ENCODE measurements at places on chromosomes 16 and 17.

DNA sequence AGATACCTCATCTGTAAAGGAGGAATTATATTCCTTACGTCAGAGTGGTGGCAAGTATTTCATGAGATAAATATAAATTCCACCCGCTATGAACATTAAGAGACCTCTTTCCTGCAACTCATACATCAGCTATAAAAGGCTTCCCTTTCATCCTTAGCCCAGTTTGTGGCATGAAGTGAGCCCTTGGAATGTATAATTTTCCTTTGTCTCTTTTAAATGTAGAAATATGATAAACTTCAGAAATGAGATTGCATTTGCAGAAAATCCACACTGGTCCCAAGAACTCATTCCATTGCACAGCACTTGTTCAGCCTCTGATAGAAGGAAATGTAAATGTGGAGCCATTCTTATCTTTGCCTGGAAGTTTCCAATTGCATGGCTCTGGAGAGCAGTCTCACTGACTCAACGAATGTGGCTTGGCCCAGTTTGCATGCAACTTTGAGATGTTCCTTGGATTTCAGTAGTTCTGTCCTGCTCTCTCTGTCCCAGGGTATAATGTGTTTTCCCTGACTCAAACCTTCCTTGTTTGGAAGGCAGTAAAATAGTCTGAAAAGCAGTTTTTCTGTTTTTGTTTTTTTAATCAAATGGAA, 746.4 kb downstream of the CDH11 start:
- no peak for DNase-seq

DNA sequence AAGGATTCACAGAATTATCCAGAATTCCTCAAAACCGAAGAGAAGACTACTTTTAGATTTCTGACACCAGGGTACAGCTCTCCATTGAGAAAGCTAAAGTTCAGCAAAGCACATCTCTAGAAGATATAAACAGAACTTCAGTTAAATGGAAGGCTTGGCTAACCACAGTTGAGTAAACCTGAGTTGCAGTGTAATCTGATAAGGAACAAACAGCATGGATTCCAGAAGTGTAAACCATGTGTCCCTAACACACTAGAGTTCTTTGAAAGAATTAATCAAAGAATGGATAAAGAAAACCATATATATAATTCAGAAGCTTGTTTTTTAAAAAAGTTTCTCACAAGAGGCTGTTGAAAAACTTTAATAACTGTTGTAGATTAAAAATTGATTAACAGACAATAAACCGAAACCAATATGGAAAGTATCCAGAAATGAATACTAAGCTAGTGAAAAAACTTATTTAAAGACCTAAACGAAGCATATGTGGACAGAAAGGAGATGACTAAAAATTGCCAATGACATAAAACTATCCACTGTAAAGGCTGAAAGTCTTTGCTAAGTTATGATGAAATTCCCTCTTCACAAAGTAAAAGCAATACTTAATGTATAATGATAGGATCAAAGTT, 4.3 kb downstream of the RNF43 start:
- DNase-seq = no peak

GRCh38 chr17:49576088-49576916, 631 bp downstream of the NXPH3 start:
- DNase-seq = no peak

- peak; percentile 31 for DNase-seq
Measured at GRCh38 chr17:57946798-57947358, 8.3 kb downstream of the CUEDC1 start.

- DNase-seq = no peak
Measured at GRCh38 chr17:11308531-11308930, 67.5 kb downstream of the SHISA6 start.
